Cortex of kidney (tissue), 1 donor: ENCODE measurements at places on chromosomes 1 and 21.

- DNase-seq, result no peak
Measured at GRCh38 chr1:12518931-12519692, 98.9 kb downstream of the DHRS3 start.

DNA sequence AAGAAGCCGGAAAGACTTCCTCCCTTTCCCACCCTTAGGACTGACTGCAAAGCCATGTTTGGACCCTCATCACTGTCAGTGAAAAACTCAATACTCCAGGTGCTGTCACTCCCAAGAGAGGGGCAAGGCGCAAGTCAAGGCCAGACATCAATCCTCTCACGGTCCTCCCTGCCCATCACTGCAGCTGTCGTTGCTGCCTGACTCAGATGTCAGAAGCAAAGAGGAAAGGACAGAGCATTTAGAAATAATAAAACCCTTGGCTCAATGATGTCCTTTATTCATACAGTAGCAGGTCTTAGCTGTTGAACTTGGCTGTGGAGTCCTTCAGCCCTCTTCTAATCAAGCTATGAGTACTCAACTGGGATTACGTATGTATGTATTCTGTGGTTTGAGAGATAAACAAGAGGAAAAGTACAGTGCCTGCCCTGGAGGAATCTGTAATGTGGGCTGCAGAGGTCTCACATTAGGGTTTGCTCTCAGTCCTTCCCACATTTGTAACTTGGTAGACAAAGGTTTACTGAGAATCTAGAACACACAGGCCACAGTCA, 13.5 kb downstream of the SUSD4 start:
- DNase-seq, result no peak

DNA sequence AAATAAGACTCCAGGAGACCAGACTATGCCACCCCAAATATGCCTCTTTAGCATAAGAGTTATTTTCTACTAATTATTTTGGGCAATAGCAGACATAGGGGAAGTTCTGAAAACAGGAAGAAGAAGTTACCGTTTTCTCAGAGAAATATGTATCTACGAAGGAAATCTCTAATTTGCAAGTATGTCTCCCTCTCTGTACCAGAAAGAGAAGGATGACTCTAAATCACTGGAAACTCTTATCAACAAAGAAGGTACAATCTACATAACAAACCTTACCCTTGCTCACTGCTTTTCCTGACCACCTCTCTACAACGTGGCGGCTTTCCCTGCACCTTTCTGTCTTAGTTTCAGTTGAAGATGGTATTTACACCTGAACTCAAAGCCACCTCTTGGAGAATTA, 49.0 kb downstream of the OMA1 start:
- DNase-seq, result no peak

GRCh38 chr1:245577191-245578157, 422.7 kb downstream of the KIF26B start:
- no peak for DNase-seq

DNA sequence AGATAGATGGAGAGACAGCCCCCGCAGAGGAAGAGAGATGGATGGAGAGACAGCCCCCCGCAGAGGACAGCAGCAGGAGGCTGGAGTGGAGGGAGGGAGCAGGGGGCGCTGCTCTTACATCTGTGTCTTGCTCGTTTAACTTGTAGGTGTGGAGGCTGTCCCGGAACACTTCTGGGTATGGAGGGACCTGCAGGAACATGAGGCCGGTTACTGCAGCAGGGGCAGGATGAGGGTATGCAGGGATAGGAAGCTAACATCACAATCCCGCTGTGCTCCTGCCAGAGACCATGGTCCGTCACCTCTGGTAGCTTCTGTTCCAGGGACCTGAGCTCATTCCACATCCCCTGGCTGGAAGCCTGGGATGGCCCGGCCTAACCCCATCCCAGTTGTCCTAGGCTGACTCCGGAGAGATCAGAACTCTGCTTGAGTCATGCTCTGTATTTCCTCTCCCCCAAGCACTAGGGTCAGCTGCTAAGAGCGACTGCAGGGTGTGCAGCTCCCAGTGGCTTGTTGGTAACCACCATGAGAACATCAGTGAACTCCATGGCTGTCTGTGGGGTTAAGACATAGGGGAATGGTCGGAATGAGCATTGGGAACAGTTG, 36.7 kb upstream of the GOLT1A start:
- DNase-seq, result no peak

DNA sequence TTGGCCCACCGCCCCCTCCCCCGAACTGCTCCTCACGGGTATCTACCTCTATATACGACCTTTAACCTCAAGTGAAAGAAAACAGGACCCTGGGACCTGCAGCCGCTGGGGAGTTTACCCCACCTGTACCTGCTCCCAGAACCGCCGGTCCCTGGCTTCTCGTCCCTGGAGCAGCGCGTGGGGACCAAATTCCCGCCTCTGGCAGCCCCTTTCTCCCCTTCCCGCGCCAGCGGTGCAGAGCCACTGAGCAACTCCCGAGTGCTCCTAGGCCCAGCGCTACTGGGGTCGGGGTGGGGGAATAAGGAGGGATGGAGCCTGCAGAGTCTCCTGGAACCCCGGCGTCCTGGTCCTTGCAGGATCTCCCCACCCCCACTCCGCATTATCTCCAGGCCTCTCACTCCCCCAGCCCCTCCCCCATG, 1.6 kb downstream of the SYT6 start:
- DNase-seq, result no peak

GRCh38 chr1:175539986-175540385, 203.4 kb downstream of the TNR start:
- DNase-seq, result no peak

DNA sequence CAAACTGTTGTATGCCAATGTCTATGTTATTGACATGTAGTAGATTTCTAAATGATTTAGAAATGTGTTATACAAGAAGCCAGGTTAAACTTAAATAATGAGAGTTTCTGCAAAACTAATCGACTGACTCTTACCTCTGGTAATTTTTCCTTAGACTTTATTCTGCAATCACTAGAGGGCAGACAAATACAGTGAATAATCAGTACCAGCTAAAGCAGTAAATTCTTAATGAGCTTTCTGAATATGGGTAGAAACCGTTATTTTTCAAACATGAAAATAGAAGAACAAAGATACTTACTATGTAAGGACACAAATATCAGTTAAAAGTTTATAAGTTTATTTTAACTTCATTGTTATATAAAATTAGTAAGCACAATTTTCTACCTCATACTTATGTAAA, 97.9 kb upstream of the RGS1 start:
- DNase-seq, result no peak

GRCh38 chr21:45598666-45599065, 44.9 kb upstream of the PCBP3 start:
- DNase-seq, result no peak

DNA sequence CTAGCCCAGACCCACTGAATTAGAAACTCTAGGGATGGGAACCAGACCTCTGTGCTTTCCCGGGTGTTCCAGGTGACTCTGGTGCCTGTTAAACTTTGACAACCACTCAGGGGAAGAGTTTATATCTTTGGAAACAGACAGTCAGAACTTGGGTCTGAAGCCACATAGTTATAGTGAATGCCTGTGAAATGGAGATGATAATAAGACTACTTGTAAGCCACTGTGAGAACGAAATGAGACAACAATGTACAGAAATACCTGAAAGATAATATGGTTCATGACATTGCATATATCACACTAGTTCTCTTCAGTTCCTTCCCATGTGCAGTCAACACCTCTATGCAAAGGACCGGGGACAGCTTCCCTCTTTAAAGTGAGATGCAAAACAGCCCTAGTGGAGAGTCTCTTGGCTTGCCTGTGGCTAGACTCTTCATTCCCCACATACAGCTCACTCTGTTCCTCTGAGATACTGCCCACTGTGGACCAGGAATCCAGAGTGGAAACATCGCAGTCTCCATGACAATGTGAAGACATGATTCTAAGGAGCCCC, 287.5 kb downstream of the ASTN1 start:
- DNase-seq, result no peak

DNA sequence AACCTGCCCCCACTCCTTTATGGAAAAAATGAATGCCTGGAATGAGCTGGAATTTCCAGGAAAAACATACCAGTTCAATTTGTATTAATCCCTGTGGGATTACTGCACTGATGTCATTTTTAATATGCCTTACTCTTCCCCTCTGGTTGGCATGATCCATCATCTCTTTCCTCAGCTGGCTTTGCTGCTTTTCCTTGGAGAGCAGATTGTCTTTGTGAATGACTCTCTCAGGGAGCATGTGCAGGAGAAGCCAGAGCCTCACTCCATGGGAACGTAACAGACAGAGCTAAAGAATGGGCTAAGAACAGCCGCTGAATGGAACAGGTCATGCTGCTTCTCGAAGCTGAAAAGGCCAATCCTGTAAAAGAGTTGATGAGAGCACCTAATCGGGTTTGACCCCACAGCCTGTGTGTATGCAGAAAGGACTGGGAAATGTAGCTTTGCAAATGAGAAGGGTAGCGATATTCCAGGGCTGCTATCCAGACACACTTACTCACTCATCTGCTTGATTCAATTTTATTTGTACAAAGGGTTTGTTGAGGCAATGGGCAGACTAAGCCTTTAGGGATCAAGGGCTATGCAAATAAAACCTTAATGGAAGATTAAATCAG, 20.7 kb downstream of the PHC2 start:
- DNase-seq, result no peak

DNA sequence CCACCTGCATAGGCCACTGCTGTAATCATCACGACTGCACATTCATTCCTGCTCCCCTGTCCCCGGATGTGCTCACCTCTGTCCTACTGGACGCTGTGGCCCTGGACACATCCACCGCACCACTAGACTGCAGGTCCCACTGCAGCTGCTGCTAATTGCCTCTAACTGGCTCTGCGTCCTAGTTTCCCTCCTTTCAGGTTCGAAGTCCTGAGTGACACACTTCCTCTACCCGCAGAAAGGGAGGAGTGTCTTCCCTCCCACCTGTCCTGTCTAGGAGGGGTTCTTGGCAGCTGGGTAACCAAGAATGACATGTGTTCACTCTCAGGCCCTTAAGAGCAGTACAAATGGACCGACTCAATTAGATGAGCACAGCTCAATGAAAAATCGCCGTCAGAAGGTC, 40.5 kb upstream of the ITPKB start:
- DNase-seq, result no peak

- no peak for DNase-seq
Measured at GRCh38 chr1:24327891-24328290, 8.7 kb downstream of the GRHL3 start.
